ENCODE measurements at places on chromosomes 5 and 9. TPM values are rescaled to one million over a fixed set of nuclear protein-coding genes. Genes with fewer than 3 reads are reported as not detected.

Gene REXO4
- 13.3 TPM for total RNA-seq

Gene SPAAR
- 2.8 TPM for total RNA-seq

Gene PCDHGA8
- 0.64 TPM for total RNA-seq

Gene SLC6A18
- not detected for total RNA-seq

Gene AKNA
- 0.64 TPM for total RNA-seq

Gene GBGT1
- total RNA-seq = 21.3 TPM

Gene IFT74
- 5.4 TPM for total RNA-seq

Gene C9
- under 0.01 TPM for total RNA-seq

Gene CACNA1B
- under 0.01 TPM for total RNA-seq

Gene PCSK1
- 0.26 TPM for total RNA-seq

Gene OSMR
- 11.3 TPM for total RNA-seq

Gene DDX4
- not detected for total RNA-seq

Gene SREK1
- total RNA-seq = 47.3 TPM

DNA sequence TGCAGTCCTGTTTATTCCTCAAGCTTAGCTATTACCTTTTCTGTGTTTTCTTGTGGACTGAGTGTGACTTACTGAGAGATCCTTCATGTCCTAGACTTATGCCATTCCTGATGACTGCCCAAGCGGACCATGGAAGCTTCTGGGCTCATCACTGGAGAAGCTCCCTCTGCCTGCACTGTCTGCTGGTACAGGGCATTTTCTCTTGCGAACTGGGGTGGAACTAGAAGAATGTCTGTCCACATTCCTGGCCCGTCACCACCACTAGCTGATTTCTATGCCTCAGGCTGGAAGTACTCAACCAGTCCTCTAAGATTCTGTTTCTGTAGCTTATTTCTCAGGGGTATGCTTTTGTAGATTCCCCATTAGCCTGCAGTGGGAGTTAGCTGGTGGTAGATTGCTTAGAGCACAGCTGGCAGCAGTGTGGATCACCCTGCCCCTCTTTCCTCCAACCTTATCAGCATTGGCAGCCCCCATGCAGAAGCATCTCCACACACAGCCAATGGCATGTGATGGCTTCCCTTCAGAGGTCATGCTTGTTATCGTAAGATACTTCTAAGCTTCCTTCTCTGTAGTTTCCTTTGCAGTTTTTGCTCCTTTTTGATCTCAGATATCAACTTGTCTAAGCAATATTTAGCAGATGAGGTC is 12.4 kb downstream of the SLC36A1 start:
- no peak for DNase-seq

- no peak for DNase-seq
Observed at GRCh38 chr5:133119233-133119711, 67.5 kb downstream of the HSPA4 start.

DNA sequence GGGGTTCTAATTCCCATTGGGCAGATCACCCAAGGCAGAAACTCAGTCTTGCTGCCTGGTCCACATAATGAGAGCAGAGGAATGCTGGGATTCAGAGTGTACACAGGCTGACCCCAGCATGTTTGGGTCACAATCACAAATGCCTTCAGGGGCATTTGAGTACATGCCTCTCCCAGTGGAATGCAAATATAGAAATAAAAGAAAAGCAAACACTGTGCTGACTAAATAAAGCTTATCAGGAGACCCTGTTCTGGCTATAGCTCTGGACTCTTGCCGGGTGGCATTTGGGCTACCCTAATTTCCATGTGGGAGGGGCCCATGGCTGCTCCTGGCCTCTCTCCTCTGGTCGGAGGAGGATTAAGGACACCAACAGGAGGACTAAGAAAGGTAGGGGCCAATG is 121.4 kb downstream of the DOCK8 start:
- DNase-seq = no peak

GRCh38 chr5:151085517-151086041 is 4.7 kb upstream of the TNIP1 start:
- DNase-seq = peak; percentile 51

- no peak for DNase-seq
Observed at GRCh38 chr9:31103836-31104235, 1280.6 kb upstream of the ACO1 start.

GRCh38 chr5:151937851-151938250 is 13.2 kb upstream of the GLRA1 start:
- DNase-seq = no peak

DNA sequence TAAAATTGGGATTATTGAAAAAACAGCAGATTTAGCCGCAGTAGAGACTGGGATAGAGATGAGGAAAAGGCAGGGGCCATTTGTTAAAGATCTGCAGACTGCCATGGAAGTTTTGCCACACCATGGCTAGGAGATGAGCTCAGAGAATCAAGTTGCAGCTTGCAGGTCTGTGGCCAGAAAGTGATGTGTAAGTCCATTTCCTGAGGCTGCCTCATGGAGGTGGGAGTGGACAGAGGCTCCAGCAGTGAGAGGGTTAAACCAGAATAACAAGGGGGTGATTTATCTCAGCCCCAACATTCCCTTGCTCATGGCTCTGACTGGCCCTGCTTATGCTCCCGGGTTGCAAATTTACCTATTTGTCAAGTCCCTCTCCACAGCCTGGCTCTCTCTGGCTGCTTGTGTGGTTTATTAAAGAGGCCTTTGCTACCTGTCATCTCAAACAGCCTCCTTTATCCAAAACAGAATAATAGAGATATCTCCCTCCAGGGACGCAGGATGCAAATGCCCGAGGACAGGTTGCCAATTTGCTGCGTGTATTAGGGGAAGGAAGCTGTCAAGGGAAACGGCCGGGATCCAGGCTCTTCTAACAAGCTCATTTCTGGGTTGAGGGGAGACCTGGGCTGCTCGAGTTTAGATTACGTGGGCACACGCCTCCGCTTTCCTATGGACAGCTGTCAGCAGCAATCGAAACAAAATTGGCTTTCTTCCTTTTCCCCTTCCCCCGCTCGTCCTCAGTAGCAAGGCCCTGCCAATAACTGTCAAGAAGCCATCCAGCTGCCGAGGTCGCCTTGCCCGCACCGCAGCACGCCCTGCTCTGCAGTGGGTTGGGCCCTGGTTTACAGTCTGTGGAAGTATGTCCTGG is 72.8 kb upstream of the PITX1 start:
- no peak for DNase-seq

DNA sequence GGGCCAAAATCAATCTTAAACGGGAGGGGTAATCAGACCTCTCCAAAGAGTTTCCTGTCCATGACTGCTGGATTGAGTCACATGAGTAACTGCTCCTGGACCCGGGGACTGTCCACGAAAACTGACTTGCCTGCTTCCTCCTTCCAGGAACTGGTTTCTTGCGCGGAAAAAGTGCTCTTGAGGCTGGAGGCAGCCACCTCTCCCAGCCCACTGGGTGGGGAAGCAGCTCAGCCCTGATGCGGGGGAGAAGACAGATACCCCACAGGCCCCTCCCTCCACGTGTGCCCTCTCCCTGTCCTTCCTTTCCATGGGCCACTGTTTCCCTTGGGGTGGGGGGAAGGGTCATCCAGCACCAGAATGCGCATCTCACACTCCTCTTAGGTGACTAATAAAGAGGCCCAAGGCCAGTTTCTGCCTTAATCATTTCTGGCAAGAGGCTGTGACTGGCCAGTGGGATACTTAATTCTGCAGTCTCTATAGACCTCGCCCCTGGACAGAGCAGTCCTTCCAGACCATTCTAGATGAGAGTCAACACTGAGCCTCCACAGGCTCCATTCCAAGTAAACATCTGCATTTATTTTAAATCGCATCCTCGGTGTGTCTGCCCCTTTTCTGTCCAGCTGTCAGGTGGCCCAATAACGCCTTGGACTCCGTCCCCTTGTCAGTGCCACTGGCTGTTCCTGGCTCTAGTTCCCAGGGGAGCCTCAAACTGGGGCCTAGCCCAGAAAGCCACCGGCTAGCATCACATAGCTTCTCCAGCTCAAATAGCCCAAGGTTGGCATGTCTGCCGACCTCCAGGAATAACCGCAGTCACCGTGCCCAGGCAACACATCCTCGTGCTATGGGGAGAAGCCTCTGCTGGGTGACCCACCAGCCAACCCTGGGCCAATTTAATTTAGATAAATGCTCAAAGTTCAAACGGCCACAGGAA is 12.0 kb downstream of the REXO4 start:
- DNase-seq = peak; percentile 37

DNA sequence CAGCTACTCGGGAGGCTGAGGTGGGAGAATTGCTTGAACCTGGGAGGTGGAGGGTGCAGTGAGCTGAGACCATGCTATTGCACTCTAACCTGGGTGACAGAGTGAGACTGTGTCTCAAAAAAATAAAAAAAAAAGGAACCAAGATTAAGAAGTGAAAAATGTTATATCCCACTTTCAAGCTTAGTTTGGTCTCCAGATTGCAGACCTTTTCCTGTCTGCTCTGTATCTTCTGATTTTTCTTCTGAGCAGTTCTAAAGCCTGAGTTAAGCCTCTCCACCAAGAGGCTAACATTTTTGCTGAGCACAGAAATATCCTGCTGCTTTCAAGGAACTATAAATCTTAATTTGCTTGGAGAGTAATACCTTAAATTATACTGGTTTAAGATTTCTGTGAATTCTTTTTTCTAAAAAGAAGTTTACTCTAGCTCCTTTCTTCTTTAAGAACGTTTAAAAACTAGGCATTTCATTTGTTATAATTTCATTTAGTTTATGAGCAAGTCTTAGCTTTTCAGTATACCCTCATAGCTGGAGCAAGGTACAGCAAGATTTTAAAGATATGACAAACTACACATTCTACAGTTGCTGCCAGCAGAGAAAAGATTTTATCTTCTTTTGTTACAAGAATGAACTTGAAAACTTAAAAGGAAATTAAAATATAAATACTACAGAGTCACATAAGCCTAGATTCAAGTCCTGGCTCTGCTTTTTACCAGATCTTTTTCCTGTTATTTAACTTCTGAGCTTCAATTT is 55.0 kb downstream of the GARNL3 start:
- no peak for DNase-seq

- peak; percentile 98 for DNase-seq
Observed at GRCh38 chr9:95189251-95190098, 128.0 kb downstream of the FANCC start.

DNA sequence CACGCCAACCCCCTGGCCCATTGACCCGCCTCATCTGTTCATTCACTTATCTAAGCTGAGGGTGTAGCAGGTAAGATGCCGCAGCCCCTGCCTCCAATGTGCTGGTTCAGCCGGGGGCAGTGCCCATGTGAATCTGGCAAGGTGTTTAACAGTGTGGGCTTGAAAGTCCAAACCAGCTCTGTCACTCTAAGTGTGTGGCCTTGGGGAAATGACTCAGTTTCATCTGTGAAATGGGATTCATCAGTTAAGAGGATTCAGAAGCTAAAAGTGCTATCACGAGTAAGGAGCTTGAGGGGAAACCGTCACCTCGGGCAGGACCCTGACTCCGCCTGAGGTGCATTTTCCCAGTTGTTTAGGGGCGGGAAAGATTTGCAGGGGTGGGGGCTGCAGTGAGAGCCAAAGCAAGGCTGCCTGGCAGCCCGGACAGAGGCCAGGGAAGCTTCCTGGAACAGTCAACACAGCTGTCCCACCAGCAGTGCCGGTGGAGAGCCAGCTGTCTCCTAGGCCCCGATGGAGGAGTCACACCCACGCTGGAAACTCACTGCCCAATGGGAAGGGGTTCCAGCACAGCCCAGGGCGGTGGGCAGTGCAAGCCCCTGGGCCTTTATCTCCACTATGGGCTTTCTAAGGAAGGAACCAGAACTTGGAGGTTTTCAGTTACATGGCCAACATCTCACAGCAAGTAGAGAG is 9.7 kb upstream of the URM1 start:
- no peak for DNase-seq

DNA sequence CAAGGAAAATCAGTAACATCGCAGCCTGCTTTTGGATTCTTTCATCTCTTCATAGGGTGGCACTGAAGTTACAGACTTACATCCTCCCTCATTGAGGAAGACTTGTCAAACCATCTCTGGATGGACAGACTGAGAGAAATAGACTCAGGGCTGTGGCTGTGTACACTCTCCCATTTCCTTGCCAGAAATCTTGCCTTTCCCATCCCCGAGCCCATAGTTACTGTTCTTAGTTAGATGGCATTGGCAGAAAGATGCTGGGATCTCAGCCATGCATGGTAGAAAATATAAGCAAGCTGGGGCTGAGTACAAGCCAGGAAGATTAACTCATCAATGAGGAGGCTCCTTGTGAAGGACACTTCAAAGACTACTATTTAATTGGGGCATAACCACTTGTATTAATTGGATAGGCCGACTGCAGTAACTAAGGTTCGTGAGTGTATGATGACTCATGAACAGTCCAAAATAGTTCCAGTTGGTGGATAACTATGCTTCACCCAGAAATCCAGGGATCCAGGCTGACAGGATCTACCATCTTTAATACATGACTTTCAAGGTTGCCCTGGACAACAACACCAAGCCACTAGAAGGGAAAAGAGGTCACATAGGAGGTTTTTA is 137.9 kb downstream of the TMEM38B start:
- DNase-seq = no peak

DNA sequence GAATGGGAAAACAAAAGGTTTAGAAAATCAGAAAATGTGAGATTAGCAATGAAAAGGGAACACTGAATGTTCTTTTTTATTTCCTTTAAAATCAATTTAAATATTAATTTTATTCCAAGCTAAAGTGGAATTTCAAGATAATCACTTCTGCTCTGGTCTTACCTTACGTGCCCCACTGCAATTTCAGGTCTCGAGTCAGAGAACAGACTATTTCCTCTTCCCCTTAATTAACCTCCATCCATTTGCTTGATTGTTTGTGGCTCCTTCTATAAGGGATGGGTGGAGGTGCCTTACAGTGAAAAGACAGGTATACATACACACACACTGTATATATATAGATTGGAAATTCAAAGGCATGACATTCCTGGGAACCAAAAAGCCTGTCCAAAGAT is 137.1 kb downstream of the SUSD1 start:
- DNase-seq = no peak

GRCh38 chr9:92637886-92638620 is 31.9 kb downstream of the IPPK start:
- no peak for DNase-seq

DNA sequence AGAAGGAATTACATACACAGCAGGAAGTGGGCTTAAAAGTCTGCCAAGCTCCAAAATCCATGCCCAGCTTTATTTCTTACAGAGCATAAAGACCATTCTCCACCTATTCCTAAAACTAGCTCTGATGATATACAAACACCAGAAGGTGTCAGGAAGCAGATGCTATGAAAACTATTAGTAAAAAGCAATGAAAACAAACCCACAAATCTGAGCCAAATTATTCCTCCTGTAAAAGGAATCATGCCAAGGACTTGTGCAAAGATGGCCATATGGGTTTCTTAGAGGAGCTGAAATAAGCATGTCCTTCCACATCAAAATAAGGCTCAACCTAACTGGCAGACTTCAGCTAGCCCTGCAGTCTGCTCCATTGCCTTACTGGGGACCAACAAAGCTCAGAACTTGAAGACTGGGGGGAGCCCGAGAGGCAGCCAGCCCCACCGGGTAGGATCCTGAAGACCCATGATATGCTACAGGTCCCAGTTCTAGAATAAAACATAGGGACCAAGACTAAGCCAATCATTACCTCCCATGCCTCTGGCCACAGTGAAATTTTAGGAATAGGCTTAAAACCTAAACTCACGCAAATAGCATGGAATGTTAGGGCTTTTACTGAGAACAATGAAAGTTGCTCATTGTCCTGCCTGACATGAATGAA is 42.8 kb upstream of the GABRP start:
- DNase-seq = no peak
